ENCODE measurements at places on chromosomes 13 and 19. TPM values are rescaled to one million over a fixed set of nuclear protein-coding genes. Genes with fewer than 3 reads are reported as not detected.

Gene DACH1
- not detected for total RNA-seq

Gene CCDC169
- 0.33 TPM for total RNA-seq

Gene FFAR2
- 0.04 TPM for total RNA-seq

Gene ZNF383
- total RNA-seq = 6.5 TPM

Gene PRR20E
- not detected for total RNA-seq

Gene MAP4K1
- 0.97 TPM for total RNA-seq

Gene ZNF345
- total RNA-seq = 0.06 TPM

Gene PABPC3
- total RNA-seq = 0.14 TPM

Gene ODAD3
- total RNA-seq = 1.4 TPM

Gene CFAP97D2
- not detected for total RNA-seq

Gene NRTN
- 1.8 TPM for total RNA-seq

Gene WDR62
- total RNA-seq = 26.8 TPM

Measured in A549 treated with dexamethasone at 1 μM for 4 hours (cell line).